CD8-positive, alpha-beta memory T cell (primary cell): ENCODE measurements at places on chromosomes 1 and 21.

DNA sequence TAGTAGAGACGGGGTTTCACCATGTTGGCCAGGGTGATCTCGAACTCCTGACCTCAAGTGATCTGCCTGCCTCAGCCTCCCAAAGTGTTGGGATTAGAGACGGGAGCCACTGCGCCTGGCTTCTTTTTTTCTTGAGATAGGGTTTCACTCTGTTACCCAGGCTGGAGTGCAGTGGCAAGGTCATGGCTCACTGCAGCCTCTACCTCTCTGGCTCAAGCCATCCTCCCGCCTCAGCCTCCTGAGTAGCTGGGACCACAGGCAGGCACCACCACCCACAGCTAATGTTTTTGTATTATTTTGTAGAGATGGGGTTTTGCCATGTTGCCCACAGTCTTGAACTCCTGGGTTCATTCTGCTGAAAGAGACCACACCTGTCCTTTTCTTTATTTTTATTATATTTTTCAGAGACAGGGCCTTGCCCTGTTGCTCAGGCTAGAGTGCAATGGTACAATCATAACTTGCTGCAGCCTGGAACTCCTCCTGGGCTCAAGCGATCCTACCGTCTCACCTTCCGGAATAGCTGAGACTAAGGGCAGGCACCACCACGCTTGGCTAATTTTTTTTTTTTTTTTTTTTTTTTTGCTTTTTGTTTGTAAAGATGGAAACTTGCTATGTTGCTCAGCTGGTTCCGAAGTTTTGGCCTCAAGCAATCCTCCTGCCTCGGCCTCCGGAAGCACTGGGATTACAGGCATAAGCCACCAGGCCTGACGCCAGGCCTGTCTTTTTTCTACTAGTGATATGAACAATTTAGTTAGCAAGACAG, 3.1 kb downstream of the LMNA start:
- no peak for DNase-seq

DNA sequence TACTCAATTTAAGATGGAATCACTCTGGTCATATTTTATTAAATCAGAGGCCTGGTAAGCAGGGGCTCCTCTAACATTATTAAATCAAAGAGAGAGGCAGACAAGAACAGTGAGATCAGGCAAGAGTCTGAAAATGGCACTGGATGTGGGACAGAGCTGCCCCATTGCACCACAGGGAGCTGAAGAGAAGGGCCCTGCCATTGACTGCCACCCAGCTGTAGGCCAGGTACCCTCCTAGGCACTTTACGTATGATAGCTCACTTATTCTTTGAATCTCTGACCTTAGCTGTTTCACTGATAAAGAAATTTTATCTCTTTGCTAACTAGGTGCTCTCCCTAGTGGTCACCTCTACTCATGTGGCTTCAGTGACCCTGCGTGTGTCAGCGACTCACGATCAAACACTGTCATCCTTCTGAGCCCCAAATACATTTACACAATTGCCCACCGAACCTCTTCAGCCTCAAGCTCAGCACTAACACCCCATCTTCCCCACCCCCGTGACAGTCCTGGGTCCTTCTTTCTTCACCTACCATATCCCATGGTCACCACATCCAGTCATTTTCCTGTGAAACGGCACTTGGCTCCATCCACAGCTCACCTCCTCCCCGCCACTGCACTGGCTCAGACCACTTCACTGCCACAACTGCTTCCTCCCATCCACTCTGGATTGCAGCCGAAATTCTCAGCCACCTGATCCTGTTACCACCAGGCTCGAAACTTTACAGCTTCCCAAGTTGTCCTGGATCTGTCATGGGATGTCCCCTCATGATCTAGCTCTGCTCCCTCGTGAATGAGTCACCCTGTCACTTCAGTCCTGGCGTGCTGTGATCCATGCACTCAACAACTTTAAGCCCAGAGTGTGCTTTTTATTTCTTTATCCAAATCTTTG, 97.3 kb upstream of the SYT6 start:
- DNase-seq: no peak

GRCh38 chr1:150182247-150182646, 32.5 kb downstream of the PLEKHO1 start:
- DNase-seq: no peak

DNA sequence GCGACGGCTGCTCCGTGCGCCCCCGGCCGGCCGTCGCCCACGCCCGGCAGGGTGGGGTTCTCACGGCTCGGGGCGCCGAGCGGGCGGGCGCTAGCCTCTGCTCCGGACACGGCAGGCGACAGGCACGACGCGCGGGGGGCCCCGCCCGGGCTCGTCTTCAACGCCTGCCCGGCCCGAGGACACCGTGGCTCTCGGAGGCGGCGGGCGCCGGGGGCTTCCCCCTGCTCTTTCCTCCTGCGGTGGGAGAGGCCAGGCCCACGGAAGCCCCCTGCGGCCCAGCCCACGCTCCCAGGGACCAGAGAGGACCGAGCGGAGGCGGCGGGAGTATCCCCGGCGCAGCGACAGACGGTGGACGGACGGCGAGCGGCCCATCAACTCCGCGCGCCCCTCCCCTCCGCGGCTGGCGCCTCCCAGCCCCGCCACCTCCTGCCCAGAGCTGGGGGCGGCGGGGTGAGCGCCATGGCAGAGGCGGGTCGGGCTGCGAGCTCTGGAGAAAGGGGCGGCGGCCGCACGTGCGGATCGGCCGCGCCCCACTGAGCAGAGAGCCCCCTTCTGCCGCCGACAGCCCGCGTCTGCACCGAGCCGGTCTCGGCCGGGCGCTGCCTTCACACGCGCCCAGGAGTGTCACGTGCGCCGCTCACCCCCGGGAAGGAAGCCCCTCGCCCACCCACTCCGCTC, at the start of the genes SHE and TDRD10:
SHE (minus strand) TSS at position 347 of the 678 bp plus-strand sequence. CDS start 386 bp downstream, outside the sequence.
TDRD10 (plus strand) TSS at position 154 of the 678 bp plus-strand sequence. CDS start 4,685 bp downstream, outside the sequence.
- DNase-seq: peak; percentile 13

DNA sequence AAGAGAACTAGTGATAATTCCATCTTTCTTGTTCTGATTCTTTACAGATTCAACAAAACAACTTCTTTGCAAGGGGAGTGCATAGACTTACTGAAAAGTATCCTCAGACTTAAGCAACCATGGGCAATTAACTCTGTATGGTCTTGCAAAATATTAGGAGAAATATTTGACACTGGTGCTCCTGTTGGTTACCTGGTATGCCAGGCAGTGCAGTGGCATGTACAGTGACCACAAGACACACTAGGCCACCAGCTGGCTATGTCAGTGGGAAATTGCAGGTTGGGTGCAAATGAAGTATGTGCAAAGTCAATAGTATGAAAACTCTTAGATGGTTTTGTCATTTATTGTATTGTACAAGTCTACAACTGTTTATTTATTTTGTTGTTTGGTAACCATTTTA, 34.5 kb downstream of the EPS15 start:
- no peak for DNase-seq

GRCh38 chr1:36128126-36128904, 3.3 kb upstream of the COL8A2 start:
- no peak for DNase-seq

DNA sequence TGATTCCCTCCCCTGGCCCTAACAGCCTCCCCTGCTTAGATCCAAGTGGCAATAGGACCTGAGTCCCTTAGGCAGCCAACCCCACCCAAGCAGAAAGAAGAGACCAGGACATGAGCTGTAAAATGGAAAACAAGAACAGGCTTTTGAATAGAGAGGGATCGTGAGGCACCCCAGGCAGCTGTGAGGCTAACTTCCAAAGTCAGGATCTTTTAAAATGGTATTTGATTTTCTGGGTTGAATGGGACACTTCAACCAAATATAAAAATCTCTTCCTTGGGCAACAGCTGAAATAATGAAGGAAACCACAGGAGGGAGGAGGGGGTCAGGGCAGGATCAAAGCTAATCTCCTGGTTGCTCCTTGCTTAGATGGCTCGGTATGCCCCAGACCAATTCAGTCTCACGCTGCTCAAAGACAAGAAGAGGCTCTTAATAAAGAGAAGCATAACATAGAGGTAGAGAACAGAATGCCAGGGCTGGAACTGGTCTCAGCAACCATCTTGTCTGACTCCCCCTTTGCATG, 28.6 kb upstream of the AVPR1B start:
- DNase-seq: no peak

- no peak for DNase-seq
These were observed 9.0 kb downstream of the SLC9A1 start for GRCh38 chr1:27145934-27146354.

GRCh38 chr1:58255192-58255591, 291.3 kb downstream of the OMA1 start:
- no peak for DNase-seq

DNA sequence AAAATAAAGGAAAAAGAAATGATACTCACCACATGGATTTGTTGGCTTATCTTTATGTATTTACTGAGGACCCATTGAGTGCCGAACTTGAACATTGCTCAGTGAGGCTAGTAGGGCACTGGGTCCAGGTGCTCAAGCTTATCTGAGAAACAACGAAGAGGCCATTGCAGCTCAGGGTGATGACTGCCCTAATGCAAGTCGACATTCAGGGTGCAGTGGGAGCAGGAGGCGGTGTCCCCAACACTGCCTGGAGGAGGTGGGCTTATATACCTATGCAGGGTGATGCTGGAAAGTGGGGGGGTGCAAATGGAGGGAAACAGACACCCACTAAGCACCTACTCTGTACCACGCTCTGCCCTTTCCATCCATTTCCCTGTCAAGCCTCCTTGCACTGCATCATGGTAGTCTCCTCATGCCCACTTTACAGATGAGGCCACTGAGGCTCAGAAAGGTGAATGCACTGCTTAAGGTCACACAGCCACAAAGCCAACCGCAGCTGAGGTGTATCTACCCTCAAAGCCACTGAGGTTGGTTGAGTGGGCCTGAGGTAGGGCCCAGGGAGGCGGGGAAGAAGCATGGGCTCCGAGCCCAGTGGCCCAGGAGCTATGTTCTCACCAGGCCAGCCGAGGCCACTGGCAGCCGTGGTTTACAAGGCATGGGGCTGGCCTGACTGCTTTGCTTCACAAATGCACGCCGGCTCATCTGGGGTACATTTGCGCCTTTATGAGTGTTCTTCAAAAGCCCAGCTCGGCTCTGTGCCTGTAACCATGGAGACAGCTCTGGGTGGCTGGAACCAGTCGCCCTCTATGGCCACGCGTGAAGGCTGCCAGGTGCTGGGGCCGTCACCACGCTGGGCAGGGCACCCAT, 103.8 kb downstream of the EPHB2 start:
- DNase-seq: no peak

DNA sequence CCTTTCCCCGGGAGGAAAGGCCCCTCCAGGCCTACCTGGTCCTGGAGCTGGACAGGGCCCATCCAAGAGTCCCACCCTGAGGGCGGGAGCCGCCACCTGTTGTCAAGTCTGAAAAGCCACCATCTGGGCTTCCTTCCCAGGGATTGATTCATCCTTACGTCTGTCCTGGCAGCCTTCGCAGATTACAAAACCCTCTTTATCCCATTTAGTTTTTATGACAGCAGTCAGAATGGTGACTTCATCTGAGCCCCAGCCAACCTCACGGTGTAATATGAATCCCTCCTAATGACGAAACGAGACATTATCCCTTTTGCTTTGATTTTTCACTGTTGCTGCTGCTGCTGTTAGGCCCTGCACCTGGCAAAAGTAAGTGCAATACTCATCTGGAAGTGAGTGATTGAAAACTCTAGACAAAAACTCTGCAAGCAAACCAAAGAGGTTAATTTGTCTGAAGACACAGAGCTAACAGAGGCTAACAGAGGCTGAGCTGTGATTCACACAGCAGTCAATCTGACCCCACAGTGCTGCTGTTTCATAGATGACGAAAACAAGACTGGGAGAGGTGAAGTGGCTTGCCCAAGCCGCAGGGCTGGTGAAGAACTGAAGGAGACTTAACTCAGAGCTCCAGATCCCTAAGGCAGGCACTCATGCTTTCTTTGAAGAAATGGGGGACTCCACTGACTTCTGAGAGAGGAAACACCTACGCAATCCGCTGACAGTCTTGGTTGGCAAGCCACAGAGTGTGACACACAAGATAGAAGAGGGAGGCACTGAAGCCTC, 30.0 kb upstream of the S100A7 start:
- no peak for DNase-seq

DNA sequence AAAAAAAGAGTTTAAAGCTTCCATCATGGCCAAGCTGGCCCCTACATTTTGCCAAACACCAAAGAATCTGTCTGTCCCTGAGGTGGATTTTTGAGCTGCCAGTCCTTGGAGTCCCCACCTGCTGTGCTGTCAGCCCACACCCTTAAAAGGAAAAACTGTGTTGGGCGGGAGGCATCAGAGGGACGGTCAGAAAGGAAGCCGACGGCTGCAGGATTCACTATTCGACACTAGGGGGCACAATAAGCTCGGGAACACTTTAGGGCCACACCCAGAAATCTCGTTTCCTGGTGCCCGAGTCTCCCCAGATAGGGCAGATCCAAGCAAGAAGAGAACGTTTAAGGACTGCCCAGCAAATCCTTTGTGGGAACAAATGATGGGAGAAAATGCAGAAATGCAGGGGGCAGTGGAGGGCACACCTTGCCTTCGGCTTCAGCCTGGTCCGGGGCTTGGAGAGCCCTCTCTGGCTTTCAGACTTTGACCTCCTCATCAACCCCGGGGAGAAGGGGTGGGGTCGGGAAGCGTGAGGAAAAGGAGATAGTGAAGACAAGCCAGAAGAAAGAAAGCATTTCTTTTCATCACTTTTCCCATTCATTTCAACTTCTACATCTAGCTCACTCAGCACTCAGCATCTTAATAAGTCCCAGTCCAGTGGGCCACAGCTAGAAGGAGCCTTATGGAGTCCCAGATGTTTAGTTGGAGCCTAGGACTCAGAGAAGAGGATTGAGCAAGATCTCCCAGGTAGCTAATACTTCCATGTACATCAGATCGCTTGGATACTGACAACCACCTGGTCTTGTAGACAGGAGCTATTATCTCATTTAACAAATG, 5.0 kb upstream of the CTTNBP2NL start:
- DNase-seq: peak; percentile 75

- no peak for DNase-seq
These were observed 608.7 kb downstream of the PLPP3 start for GRCh38 chr1:55970526-55971110.

GRCh38 chr1:234533034-234533891, 54.3 kb upstream of the TARBP1 start:
- no peak for DNase-seq

GRCh38 chr1:92324784-92325183, 25.9 kb downstream of the RPAP2 start:
- no peak for DNase-seq

DNA sequence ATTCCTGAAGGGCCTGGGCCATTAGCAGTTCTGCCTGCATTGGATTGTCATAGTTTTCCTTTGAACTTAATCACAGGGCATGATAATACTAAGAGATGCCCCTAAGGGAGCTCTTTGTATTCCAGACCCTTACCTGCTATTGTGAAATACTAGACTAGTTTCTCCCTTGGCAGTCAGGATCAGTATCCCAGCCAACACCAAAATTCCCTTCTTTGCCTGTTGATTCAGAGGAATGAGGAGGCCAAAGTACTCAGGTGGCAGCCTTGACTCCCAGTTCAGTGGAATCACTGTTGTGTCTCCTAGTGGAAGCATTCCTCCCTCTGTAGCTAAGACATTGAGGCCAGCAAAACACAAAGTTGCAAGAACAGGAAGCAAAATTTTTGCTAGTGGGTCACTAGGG, 20.7 kb downstream of the SLAMF7 start:
- no peak for DNase-seq
